ENCODE measurements at places on chromosomes 11 and 22.

DNA sequence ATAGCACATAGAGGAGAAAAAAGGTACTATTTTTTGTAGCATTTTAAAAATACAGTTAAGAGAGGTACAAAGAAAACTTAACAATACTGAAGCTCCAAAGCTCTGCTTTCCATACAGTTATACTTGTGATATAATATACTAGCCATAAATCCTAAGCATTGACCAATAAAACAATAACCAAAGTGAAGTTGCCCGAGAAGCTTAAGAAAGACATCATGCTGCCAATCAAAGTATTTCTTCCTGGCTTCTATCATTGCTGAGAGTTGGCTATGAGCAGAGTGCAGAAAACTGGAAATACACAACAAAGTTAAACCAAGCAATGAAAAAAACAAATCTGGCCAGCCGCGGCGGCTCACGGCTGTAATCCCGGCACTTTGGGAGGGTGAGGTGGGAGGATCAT lies 84.2 kb downstream of the RBFOX2 start:
- DNase-seq = no peak

- DNase-seq = no peak
Measured at GRCh38 chr11:111765320-111765983, 737 bp downstream of the PPP2R1B start.

DNA sequence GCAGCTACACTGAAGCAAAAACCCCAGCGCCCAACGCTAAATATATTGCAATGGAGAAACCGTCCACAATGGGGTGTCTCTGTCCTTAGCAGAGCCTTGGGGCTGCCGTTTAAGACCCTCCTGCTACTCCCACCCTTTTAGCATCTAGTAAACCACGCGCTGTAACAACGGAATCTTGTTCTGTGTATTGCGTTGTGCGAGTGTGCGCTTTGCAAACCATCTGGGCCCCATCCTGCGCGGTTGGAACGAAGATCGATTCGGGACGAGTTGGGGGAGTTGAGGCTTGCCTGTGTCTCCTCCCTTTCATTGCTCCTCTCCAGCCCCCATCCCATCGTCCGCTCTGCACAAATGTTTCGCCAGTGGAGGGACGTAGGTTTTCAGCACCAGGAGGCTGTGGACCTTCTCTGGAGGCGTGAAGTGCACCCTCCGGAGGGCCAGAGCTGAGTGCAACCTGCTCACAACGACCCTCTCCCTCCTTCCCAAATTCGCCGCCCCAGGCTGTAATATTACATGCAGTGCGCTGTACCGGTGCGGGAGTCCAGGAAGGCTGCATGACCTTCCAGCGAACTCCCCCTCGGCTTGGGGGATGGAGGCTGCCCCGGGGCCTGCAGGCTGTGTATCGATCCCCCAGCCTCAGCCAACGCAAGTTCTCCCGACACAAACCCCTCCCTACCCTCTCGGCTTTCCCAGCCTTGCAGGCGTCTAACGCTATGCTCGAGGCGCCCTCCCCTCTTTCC lies 1.6 kb upstream of the KMT2A start:
- no peak for DNase-seq

GRCh38 chr11:114713756-114714155 lies 35.4 kb downstream of the NXPE2 start:
- DNase-seq = no peak

DNA sequence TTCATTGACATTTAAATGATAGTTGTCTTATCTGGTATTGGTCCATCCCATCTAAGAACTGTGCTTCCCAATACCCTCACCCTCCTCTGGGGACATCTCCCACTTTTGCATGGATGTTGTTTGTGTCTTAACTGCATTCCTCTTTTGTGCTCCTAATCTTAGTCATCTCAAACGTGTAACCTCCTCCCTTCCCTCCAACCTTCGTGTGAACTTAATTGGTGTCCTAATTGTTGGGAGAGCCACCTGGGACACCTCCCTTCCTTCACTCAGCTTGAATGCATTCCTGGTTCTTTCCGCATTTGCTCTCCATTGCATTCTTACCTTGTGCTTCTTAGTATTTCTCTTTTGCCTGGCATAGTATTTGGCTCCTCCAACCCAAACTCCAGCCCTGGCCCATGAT lies 9.8 kb upstream of the ELMOD1 start:
- DNase-seq = no peak

- no peak for DNase-seq
Measured at GRCh38 chr11:12247543-12248254, 129.7 kb upstream of the PARVA start.
